Lower leg skin (tissue), 4 donors: ENCODE measurements at places on chromosomes 5 and 9. TPM values are rescaled to one million over a fixed set of nuclear protein-coding genes. Genes with fewer than 3 reads are reported as not detected.

DNA sequence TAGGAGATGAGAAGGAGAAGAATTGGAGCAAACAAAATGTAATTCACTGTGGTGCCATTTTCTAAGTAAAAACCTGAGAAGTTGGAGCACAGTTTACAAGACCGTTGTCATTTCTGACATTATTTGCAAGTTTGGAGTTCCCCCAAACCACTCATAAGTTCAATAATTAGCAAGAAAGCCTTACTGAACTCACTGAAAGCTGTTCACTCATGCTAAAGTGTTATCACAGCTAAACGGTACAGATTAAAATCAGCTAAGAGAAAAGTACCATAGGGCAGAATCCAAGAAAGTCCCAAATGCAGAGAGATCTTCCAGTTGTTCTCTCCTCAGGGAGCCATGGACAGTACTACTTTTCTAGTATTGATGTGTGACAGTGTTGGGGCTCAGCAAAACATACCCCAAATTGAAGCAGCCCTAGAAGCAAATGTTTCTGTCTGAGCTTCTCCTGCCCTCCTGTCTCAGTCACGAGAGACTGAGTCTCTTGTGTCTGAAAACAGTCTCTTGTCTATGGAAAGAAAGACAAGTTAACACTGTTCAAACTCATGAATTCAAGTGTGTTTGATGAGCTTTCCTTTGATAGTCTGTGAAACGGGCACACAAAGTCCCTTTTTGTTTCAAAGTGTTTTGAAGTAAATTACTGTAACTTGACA, 221.2 kb downstream of the GABRG2 start:
- DNase-seq, result no peak

DNA sequence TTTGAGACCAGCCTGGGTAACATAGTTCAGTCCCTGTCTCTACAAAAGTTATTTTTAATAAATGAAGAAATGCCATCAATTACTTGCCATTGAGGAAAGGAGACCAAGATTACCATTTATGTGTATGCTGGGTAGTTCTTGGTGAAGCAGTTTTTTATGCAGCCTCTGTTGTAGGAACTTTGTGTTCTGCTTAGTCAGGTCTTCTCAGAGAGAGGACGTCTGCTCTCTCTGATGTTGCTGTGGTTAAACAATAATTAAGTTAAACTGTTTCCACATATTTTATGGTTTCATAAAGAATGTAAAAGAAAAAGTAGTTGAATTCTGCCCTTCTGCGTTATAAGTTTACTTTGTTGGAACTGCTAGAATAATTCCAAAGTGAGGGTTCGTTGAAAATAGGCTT, 210.5 kb downstream of the KDM4C start:
- no peak for DNase-seq

GRCh38 chr9:1272488-1272887, 222.3 kb downstream of the DMRT2 start:
- no peak for DNase-seq

DNA sequence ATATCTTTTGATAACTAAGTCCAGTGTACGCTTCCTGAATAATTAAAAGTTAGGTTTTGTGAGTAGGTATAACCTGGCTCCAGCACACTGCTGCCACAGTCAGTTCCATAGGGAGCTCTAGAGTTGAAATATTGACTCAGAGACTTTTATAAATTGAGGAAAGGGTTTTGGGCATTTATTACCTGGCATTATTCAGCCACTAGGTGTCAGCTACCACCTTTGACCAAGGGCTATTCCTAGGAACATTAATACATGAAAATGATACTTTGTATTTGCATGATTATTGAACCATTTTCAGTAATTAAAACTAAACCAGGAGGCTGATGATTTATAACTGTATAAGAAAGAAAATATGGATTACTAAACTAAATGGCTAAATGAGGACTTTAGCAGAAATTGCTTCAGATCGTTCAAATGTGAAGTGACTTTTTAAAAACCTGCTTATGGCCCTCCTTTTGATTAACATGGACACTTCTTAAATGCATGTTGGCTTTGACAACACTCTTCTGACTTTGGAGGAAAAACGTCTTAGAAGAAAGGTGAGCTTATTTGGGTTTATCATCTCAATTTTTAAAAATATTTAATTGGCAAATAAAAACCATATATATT, 83.0 kb downstream of the SMC2 start:
- DNase-seq, result no peak

UNC5A gene
- total RNA-seq, result 0.13 TPM

DNA sequence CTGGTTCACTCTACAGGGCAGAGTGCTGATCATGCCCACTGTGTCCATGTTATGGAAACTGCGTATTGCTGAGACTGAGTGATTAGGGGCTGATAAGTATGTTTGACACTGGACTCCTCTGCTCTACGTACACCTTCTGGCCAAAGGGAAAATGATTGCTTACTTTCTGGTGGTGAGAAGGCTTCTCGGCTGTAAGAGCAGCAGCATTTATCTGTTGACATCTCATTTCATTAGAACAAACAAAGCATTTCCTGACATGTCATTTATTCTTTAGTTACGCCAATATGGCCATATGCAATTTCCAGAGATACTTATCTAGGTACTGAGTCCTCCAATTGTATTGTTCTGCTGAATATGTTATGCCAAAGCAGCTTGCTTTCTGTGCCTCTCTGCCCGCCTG, 5.6 kb downstream of the FAXDC2 start:
- DNase-seq, result no peak

GRCh38 chr9:112378328-112379176, 1.4 kb upstream of the HSDL2 start:
- DNase-seq, result no peak

PCDHGC4 gene
- total RNA-seq, result 1.6 TPM

DNA sequence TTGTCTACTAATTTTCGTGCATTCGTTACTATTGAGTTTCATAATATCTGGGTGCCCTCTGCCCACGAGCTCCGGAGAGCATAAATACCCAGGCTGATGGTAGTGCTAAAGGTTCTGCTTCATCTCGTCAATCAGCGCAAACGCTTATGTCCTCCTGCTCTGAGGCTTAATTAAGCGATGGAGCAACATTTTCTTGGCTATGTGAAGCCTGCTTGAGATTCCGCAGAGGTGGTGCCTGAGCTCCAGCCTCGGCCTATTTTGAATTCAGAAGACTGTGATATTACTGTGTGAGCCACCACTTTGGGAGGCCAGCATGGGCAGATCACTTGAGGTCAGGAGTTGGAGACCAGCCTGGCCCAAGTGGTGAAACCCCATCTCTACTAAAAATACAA, 44.8 kb downstream of the ANXA2R start:
- no peak for DNase-seq

BAG1 gene
- 220 TPM for total RNA-seq

PSD2 gene
- 0.15 TPM for total RNA-seq

DNA sequence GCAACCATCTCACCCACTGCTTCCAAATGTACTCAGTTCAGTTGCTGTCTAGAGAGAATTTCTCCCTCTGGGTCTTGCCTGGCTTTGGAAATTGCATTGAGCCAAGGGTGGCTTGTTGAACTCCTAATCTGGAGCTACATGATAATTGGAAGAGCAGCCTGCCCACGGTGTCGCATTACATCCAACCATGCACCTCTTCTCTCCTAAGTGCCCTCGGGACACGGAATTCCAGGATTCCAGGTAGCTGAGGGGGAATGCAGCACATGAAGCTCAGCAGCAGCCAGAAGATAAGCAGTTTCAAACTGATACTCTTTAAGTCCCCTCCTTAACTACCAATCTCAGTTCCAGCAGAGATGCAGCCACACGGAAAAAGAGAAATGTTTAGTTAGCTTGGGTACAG, 509.4 kb upstream of the KLF4 start:
- no peak for DNase-seq

- no peak for DNase-seq
These were observed 52.6 kb upstream of the RXRA start for GRCh38 chr9:134273647-134274046.

DNA sequence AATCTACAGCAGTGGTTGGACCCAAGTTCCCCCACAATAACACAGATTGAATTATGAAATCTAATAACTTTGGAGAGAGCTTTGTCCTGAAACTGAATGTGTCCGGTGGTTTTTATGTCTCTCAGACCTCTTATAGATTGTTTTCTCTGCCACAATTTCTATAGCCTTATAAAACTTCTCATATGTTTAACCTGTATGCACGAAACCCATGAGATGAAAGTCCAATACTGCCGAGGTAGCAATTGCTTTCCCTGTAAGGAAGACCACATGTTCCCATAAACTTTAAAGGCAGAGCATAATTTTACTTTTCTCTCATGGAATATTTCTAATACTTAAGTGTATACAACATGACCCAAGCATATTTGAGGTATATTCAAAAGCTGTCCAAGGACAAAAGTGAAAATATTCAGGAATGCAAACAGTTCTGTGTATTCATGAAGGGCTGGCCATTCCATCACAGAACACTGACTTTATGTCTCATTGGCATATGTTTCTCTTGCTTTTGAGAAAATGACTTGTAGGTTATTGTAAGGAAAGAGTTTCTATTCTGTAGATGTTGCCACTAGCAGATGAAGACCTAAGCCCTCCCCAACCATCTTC, 94.4 kb upstream of the TLE4 start:
- no peak for DNase-seq
